ENCODE measurements at places on chromosomes 6 and 20.

GRCh38 chr6:21359926-21360325 is 233.6 kb upstream of the SOX4 start:
- no peak for DNase-seq

DNA sequence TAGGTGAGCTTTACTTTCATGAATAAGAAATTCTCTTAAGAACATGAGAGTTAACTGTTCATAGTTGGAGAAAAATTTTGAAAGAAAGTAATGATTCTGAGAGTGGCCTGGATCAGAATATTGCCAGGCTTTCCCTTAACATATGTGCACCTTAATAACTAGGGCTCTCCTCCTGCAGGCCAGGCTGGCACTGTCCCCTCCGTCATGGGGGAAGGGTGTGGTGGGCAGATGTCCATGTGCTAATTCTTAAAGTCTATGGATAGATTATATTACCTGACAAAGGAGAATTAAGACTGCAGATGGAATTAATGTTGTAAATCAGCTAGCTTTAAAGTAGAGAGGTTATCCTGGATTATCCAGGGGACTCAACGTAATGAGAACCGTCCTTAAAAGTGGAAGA is 10.9 kb upstream of the KLHL32 start:
- no peak for DNase-seq

DNA sequence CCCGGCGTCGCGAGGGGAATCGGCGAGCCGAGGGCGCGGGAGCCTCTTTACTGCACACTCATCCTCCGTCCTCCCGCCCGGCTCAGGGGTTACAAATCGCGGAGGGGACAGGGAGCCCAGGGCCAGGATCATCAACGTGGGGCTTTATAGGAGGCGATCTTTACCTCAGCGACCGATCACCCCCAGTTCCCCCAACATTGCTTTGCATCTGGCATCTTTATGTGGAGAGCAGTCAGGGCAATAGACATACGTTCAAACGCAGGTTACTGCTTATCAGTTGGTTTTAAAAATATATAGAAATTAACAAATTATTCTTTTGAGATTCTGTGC is 634 bp downstream of the HSF2 start:
- DNase-seq = peak; percentile 8

DNA sequence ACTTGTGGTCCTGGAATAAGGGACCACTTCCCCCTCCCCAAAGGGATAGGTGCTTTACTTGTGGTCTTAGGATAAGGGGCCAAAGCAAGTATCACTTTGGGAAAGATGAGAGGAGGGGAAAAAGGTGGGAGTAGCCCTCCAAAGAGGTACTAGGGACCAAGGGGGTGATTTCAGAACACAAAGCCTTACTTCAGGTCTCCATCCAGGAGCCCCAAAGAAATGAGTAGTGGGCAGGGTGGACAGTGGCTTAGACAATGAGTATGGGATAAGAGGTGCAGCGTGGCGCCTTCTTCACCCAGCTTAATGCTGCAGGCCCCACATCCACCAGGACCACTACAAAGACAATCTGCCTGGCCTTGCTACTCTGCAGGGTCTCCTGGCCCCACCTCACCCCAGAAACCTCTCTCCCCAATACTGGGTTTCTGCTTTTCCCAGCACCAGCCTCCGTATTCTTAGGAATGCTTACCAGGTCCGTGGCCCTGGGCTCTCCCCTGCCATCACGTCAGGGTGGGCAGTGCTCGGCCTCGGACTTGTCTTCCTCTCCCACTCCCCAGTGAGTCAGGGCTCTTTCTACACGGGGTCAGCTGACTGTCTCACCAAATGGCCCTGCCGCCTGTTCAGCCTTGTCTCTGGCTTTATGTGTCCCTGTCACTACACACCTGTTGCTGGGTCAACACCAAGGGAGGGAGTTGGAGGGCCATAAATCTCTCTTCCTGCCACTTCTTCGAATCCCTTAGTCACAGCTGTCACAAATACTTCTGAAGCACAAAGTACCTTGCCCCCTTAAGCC is 3.1 kb downstream of the NNAT start:
- no peak for DNase-seq

GRCh38 chr6:83889621-83890020 is 30.1 kb downstream of the CYB5R4 start:
- DNase-seq = no peak

DNA sequence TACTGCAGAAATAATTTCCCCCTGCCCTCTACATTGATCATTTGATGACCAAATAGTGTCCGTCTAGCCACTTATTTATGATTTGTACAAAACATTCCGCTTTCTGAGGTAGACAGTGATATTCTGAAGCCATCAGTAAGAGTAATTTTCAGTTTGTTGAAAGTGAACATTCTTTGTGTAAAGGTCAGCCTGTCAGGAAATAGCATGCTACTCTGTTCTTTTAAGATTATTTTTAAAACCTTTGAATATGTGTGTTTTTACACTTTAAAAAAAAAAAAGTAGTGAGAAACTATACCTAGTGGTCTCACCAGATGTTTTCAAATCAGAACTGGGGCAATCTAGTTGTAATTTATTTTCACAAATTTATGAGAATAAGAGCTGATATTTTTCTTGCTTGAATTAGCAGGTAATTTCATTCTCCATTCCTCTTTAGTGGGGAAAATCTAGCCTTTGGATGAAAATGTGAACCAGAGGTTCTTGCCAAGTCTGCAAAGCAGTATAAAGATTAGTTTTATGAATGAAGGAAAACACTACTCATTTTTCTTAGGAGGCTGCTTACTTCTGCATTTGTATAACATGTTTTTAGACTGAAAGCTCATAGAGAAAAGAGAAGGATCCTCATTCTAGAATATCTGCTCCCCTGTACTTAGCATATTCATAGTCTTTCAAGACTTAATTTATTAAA is 12.1 kb upstream of the REV3L start:
- no peak for DNase-seq

- DNase-seq = no peak
Measured at GRCh38 chr20:8094415-8094818, 37.6 kb upstream of the PLCB1 start.

- DNase-seq = no peak
Measured at GRCh38 chr6:145506136-145506535, 229.2 kb downstream of the EPM2A start.

- DNase-seq = no peak
Measured at GRCh38 chr6:16533721-16534136, 227.5 kb downstream of the ATXN1 start.

GRCh38 chr6:27893059-27893835 is 18.9 kb downstream of the OR2B2 start:
- DNase-seq = peak; percentile 66

GRCh38 chr6:125251516-125252220 is 50.1 kb downstream of the HDDC2 start:
- no peak for DNase-seq

GRCh38 chr20:24730750-24731149 is 218.3 kb upstream of the CST7 start:
- no peak for DNase-seq

- DNase-seq = no peak
Measured at GRCh38 chr6:72419966-72420365, 201.9 kb upstream of the KCNQ5 start.

DNA sequence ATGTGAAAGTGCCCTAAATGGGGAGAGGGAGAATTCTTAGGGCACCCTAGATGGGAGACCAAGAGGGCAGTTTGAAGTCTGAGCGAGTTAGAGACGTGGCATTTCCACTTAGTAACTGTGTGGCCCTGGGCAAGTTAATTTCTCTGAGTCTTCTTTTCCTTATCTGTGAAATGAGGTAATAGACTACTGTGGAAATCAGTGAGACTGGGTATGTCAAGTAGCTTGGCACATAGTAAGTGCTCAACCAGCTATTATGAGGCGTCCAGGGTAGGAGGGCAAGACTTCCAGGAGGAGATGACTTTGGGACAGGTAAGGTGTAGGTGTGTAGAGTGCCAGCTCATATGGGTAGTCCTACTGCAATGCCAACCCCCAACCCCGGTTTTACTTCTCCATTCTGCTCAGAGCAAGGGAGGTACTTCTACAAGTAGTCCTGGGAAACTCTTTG is 770 bp downstream of the KIF3B start:
- no peak for DNase-seq

Measured in activated CD4-positive, alpha-beta T cell treated with anti-CD3 and anti-CD28 coated beads for 24 hours (primary cell).